ENCODE measurements at places on chromosomes 11 and 22.

GRCh38 chr11:64226507-64227051, 505 bp downstream of the NUDT22 start:
- DNase-seq = no peak

DNA sequence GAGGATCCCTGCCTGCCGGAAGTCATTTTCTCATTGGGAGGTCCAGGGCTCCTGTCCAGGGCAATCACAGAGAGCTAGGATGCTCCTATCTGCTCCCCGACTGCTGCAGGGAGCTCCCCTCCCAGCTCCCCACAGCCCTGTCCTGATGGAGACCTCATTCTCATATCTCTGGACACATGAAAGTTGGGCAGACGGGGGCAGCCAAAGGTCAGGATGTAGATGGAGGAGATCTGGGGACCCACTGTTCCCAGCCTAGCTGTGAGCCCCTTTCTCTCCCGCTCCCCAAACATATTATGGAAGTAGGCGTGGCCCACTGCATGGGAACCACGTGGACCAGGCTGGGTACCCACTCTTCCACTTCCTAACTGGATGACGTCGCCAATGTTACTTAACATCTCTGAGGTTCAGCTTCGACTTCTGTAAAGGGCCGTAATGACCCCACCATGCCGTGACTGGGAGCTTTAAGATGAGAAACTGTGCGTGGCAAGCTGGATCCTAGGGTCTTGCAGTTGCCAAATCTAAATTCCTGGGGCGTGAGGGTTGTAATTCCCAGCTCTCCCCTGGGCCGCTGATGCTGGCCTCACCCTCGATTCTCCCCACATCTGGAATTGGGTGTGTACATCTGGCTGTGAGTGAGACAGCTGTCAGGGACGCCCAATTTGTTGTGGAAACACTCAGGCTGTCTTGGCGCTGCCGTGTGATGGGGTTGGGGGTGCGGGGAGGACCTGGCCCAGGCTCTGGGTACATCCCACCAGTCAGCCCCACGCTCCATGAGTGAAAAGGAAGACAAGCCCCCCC, 1.8 kb downstream of the CDC42EP2 start:
- DNase-seq = no peak

DNA sequence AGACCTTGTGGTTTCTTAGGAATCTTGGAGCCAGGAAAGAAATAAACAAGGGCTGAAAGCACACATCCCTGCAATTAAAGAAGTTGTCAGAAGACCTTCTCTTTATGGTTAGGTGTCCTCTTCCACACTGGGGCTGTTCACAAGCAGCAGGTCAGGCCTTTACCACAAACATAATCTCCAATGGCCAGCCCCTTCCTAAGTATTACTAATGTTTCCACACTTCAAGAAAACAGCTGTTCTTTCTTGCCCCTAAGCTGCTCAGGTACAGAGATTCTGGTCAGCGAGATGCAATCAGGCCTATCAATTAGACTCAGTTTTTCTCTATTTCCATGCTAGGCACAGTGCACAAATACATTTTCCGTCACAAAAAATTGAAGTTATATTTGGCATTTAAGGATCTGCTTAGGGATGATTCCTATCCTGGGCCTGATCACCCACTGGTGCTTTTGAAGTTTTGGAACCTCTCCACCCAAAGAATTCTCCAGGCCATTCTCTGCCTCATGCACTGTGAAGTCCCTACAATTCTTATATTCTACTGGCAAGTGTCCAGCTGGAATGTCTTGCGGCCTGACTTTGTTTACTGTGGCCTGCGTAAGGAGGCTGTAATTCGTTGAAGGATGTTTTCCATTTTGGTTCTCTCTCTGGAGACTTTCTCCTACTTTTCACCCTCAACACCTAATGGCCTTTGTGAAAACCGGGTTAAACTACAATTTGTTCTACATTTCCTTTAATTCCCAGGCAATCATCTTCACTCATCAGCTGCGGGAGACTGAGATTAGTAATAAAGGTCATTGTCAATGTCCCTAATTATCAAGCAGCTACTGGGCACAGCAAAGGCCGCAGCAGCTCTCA, 5.1 kb downstream of the PRAME start:
- no peak for DNase-seq

- DNase-seq = no peak
These were observed 787.7 kb downstream of the NTM start for GRCh38 chr11:132158091-132158490.

DNA sequence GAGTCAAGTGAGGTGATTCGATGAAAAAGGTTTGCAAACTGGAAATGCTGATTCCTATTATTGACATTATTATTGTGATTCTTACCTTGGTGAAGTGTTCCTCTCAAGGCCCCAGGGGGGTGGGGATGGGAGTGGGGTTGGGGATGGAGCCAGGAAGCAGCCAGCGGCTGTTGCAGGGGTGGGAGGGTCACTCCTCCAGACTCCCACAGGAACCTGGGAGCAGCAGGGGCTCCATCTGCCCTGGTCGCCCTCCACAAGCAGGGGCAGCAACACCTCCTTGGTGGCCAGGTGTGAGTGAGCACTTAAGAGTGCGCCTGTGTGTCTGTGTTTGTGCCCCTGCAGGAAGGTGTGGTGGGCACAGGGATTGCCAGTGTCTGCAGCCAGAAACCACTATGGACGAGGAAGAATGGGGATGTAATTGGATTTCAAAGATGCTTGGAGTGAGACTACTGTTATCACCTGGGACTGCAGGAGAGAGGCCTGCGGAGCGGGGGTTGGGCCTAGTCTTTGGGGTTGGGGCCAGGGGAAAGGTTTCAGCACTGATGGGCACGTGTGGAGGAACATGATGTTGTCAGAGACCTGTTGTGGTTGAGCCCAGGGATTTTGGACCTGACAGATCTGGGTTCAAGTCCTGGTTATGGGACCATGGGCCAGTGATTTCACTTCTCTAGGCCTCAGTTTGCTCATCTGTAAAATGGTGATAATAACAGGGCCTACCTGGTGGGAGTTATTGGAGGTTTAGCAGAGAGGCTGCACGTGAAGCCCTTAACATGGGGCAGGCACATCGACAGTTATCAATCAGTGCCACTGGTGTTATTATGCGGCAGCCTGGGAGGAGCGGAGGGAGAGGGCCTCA, 3.6 kb upstream of the TP53I11 start:
- no peak for DNase-seq

Measured in activated CD8-positive, alpha-beta memory T cell treated with anti-CD3 and anti-CD28 coated beads for 1 hour (primary cell).